ENCODE measurements at places on chromosomes 6 and 20. TPM values are rescaled to one million over a fixed set of nuclear protein-coding genes. Genes with fewer than 3 reads are reported as not detected.

FABP7 gene
- polyA plus RNA-seq: 1.0 TPM

BPIFA2 gene
- not detected for polyA plus RNA-seq

SLC22A23 gene
- 9.8 TPM for polyA plus RNA-seq

DNA sequence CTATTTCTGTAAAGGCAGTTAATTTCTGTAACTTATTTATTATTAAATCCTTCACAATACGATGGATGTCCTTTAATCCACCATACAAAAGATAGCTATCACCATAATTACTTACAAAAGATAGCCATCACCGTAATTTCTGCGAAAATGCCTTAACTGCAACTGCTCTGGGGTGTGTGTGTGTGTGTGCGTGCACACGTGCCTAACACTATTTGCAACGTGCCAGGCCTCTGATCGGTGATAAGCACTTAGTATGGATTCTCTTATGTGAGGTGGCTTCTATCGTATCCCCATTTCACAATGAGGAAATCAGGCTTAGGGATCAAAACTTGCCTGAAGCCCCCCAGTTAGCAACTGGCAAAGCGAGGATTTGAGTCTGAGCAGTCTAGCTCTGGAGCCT is 67.1 kb upstream of the RBM24 start:
- no peak for DNase-seq

DNA sequence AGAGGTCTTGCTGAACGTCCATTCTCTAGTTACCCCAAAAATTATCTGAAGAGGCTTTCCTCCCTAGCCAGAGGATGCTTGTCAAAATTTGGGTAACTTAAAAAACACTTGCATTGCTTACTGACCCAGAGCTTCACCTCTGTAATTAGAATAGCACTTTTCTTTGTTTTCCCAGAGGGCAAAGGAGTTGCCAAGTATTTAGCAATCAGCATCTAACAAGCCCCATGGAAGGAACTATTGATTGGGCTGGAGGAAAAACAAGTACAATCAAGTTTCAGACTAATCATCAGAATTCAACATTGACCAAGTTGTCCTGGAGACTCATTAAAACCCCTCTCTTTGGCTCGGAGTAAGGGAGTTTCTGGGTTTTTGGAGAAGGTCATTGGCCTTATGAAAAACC is 226.4 kb downstream of the TBC1D7 start:
- DNase-seq: no peak

DNA sequence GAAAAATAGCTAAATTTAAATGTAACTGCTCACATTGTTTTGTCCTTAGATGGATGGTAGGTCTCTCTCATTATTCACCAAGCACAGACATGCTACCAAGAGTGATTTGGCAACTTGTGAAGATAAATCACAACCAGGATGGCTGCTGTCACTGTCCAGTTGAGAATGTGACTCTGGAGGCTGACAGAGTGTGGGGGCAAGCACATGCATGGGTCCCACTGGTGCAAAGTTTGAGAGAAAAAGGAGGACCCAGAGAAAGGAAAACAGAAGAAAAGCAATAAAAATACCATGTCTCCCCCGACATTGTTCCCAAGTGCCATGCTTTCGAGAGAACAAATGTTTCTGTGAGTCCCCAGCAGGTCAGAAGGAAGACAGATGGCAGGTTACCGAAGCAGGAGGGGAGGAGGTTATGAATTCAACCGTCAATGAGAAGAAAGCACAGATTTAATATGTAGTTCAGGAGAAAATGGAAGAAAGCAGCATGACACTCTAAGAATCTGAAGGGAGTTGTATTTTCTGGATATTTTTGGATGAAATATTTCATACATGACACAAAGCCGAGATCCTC is 73.0 kb upstream of the TSHZ2 start:
- no peak for DNase-seq

DNA sequence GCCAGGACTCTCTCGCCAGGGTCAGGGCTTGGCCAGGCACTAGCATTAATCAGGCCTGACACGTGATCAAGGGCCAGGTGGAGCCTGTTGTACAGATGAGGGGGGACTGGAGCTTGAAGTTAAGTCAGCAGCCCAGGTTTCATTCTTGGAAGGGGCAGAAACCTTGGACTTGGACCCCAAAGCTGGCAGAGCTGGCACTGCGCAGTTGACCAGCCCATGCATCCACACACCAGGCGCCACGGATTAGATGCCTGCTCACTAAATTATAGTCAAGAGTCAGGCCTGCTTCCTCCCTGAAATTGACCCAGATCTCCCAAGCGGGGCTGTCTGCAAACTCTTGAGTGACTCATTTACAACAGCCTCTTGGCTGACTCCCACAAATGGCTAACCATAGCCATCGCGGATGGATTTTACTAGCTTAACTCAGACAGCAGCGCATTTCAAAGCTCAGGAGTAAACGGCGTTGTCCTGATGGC is 4.1 kb upstream of the TAF4 start:
- DNase-seq: no peak

DNA sequence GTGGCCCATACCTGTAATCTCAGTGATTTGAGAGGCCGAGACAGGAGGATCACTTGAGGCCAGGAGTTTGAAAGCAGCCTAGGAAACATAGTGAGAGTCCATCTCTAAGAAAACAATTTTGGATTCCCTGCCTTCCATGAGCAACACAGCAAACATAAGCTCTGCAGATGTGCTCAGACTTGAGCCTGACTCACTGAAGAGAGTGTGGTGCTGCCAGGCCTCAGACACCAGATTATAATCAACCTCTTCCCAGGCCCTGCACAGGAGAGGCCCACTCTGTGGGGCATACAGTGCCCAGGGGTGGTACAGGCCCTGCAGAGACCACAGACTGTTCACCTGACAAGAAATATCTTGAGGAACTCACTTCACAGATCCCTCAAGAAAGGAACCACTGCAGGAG is 19.9 kb downstream of the HLA-DPB1 start:
- DNase-seq: no peak

GRCh38 chr6:52098721-52099120 is 11.3 kb upstream of the PKHD1 start:
- DNase-seq: no peak

- DNase-seq: peak; percentile 53
These were observed 77.5 kb downstream of the CDH22 start for GRCh38 chr20:46230801-46231282.

- no peak for DNase-seq
These were observed 20.7 kb downstream of the SERPINB6 start for GRCh38 chr6:2950713-2951112.
